ENCODE measurements at places on chromosomes 12 and 14. TPM values are rescaled to one million over a fixed set of nuclear protein-coding genes. Genes with fewer than 3 reads are reported as not detected.

CIPC gene
- total RNA-seq, result 11.6 TPM

SLC41A2 gene
- total RNA-seq, result 29.7 TPM

LLPH gene
- 16.1 TPM for total RNA-seq

FLRT2 gene
- 87.9 TPM for total RNA-seq

GDF3 gene
- not detected for total RNA-seq

TRAFD1 gene
- total RNA-seq, result 42.8 TPM

CCDC184 gene
- total RNA-seq, result 1.6 TPM

PLCZ1 gene
- not detected for total RNA-seq

KDM5A gene
- 80.5 TPM for total RNA-seq

EML5 gene
- total RNA-seq, result 0.30 TPM

TRIM9 gene
- under 0.01 TPM for total RNA-seq

CEBPE gene
- not detected for total RNA-seq

PIK3C2G gene
- total RNA-seq, result not detected

FSCB gene
- total RNA-seq, result 0.14 TPM

STON2 gene
- total RNA-seq, result not detected

OR4L1 gene
- total RNA-seq, result not detected

SOCS2 gene
- 0.97 TPM for total RNA-seq

ETFRF1 gene
- 19.9 TPM for total RNA-seq

CPNE6 gene
- not detected for total RNA-seq

SYCP3 gene
- 0.32 TPM for total RNA-seq

C12orf54 gene
- total RNA-seq, result not detected

KRT79 gene
- not detected for total RNA-seq

BCDIN3D gene
- total RNA-seq, result 3.2 TPM

LHX5 gene
- not detected for total RNA-seq

OLR1 gene
- 0.23 TPM for total RNA-seq

REM2 gene
- total RNA-seq, result 0.14 TPM

TAMALIN gene
- 1.5 TPM for total RNA-seq

TMEM119 gene
- total RNA-seq, result 2.3 TPM

MAP1LC3B2 gene
- 0.59 TPM for total RNA-seq

KRT5 gene
- not detected for total RNA-seq

RGS6 gene
- total RNA-seq, result not detected

NEUROD4 gene
- not detected for total RNA-seq

TSPAN8 gene
- total RNA-seq, result not detected

PRB2 gene
- total RNA-seq, result not detected

OVCH1 gene
- not detected for total RNA-seq

KDM2B gene
- 25.5 TPM for total RNA-seq

AICDA gene
- not detected for total RNA-seq

ABHD12B gene
- total RNA-seq, result not detected

MYL6 gene
- 1,914 TPM for total RNA-seq

MYF5 gene
- total RNA-seq, result not detected

CATSPERB gene
- not detected for total RNA-seq

RPS6KL1 gene
- total RNA-seq, result 0.59 TPM

GUCY2C gene
- total RNA-seq, result not detected

MAP3K9 gene
- 1.4 TPM for total RNA-seq

SYNDIG1L gene
- total RNA-seq, result not detected

P2RX2 gene
- total RNA-seq, result not detected

RPGRIP1 gene
- not detected for total RNA-seq

RPS6KA5 gene
- total RNA-seq, result 0.30 TPM

PAPOLA gene
- 91.5 TPM for total RNA-seq

CLEC1A gene
- not detected for total RNA-seq

BATF gene
- total RNA-seq, result not detected

BTBD6 gene
- total RNA-seq, result 61.2 TPM

CDH24 gene
- total RNA-seq, result 9.7 TPM

Data from smooth muscle cell of the umbilical artery (primary cell).